ENCODE measurements at places on chromosomes 2 and 18. TPM values are rescaled to one million over a fixed set of nuclear protein-coding genes. Genes with fewer than 3 reads are reported as not detected.

CCL20 gene
- not detected for polyA plus RNA-seq

BUB1 gene
- polyA plus RNA-seq, result 24.4 TPM

DOCK10 gene
- polyA plus RNA-seq, result 10.7 TPM

COX5B gene
- polyA plus RNA-seq, result 190 TPM

IL36RN gene
- polyA plus RNA-seq, result not detected

CHRNG gene
- 0.87 TPM for polyA plus RNA-seq

HOXD13 gene
- polyA plus RNA-seq, result 0.08 TPM

APOB gene
- 3.8 TPM for polyA plus RNA-seq

All from renal pelvis (tissue), 12 donors.